KBM-7 (cell line): ENCODE measurements at places on chromosomes 6 and 20.

DNA sequence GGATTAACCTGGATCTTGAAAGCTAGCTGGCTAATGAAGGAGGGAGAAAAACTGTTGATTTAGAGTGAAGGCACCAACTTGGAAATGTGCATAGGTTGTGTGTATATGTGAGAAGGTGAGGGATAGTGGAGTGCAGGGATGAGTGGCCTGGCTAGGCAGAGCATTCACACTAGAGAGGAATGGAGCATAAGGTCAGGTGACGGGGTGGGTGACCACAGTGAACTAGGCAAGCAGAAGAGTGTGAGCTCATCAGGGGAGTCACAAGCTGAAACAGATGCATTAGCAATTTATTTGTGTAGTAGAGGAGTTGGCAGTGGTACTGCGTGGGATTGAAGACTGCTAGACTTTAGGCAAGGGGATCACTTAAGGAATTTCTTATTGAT is 10.5 kb downstream of the ANKRD66 start:
- DNase-seq: no peak

GRCh38 chr6:13234130-13234529 is 94.2 kb downstream of the TBC1D7 start:
- no peak for DNase-seq

DNA sequence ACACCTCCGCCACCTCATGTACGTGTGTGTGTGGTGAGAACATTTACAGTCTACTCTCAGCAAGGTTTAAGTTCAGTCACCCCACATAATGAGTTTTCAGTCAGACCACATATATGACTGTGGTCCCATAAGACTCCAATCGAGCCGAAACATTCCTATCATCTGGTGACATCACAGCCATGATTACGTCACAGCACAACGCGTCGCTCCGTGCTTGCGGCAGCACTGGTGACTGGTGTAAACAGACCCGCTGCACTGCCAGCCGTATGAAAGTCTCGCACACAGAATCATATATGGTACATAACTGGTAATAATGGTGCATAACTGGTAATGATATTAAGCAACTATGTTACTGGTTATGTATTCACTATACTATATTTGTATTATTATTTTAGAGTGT is 150.7 kb downstream of the DLL1 start:
- no peak for DNase-seq

DNA sequence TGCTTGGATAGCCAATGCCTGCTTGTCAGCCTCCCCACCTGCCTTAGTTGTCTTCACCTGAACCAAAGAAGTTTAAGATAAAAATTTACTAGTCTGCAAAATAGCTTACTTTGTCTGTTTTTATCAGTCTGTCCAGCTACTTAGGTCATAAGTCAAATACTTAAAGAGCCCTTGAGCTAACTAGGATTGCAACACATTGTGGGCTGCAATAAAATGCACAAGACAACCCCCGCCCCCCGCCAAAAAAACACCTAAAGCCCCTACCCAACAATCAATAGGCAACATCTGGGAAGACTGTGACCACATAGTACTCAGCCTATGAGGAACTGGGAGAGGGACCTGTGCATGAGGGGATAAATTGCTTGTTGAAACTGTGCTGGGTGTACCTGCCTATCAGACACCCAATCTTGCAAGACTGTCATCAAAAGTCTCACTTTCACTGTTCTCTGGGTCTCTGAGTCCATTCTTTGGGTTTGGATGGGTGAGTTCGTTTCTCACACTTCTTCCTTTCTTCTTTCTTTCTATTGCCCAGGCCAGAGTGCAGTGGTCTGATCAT is 27.3 kb upstream of the ABCC10 start:
- DNase-seq: no peak

DNA sequence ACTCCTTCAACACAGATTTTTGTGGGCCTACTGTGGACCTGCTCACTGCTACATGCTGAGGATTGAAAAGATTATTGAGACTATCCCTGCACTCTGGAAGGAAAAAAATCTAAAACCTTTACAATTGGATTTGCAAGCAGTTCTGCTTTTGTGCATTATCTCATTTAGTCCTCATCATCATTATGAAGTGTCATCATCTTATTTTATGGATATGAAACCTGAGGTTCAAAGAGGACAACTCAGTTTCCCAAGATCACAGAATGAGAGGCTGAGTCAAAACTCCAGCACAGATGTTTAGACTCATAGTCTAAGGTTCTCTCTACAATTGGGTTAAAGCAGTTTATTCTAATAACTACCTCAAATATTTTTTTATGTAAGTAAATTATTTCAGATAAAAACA is 160.2 kb upstream of the MARCKS start:
- no peak for DNase-seq

DNA sequence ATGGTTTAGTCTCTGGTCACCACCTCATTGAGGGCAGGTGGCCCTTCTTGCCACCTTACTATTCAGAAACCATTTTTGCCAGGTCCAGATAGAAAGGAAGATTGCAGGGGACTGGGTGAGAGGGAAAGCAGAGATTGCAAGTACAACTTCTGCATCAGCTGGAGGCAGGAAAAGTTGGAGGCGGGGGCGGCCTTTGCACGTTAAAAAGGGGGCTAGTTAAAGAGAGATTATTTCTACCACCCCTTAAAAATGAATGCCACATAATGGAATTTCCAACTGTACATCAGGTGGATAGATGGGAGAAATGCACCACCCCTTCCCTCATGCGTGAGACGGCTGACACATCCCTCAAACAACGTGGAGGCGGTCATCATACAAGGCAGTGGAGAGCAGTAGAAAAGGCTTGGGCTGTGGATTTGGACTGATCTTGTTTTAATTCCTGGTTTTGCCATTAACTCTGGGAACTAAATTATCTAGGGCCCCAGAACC is 95.4 kb upstream of the CNKSR3 start:
- DNase-seq: no peak

GRCh38 chr6:11128608-11129007 is 17.1 kb upstream of the ERVFRD-1 start:
- no peak for DNase-seq

DNA sequence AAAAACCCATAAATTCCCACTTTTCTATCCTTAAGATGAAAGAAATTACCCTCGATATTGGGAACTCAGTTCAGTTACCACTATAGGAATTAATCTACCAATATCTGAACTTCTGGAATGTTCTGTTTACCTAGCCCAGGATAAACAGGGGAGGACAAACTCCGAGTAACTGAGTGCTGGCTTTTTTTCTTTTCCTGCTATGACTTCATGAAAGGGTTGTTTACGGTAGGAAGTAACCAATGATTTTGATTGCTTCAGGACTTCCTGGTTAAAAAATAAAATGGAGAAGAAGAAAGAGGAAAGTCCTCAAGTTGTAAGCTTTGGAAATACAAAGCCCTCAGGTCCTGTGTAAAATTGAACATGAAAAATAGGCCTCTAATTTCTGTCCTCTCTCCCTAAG is 167.7 kb downstream of the ZNF217 start:
- no peak for DNase-seq

- DNase-seq: no peak
Measured at GRCh38 chr20:7516621-7517111, 423.6 kb downstream of the HAO1 start.

GRCh38 chr6:81093051-81093450 is 659.4 kb downstream of the TENT5A start:
- no peak for DNase-seq

DNA sequence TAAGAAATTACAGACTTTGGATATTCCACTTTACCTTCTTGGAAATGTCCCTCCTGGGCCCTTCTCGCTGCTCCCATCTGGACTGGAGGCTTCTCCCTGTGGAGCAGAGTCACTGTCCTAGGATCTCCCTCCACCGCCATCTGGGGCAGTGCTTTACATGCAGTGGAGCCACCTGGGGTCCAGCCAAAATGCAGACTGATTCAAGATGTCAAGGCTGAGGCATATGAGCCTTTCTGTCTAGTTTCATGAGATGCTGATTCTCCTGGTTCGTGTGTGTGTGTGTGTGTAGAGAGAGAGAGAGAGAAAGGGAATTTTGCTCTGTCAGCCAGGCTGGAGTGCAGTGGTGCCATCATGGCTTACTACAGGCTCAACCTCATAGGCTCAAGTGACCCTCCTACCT is 14.9 kb downstream of the MICA start:
- no peak for DNase-seq

DNA sequence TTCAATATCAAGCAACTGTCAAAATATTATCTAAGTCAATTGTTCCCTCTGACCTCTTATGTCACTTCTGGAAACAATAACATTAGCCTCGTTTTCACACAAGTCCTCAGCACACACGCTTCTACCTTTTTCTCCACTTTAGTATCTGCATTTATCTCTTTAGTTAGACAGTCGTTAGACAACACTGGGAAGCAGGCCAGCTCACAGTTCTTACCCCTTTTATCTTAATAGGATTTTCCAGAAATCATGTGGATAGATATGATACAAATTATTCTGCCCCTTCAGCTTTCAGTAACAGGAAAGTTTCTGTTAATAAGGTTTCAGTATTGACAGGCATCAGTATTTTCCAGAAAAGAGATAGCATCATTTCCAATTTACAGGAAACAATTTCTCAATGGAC is 25.9 kb upstream of the HAO1 start:
- no peak for DNase-seq

- no peak for DNase-seq
Measured at GRCh38 chr6:120129228-120129627, 779.7 kb upstream of the MAN1A1 start.

GRCh38 chr6:16681260-16681873 is 79.9 kb downstream of the ATXN1 start:
- no peak for DNase-seq

DNA sequence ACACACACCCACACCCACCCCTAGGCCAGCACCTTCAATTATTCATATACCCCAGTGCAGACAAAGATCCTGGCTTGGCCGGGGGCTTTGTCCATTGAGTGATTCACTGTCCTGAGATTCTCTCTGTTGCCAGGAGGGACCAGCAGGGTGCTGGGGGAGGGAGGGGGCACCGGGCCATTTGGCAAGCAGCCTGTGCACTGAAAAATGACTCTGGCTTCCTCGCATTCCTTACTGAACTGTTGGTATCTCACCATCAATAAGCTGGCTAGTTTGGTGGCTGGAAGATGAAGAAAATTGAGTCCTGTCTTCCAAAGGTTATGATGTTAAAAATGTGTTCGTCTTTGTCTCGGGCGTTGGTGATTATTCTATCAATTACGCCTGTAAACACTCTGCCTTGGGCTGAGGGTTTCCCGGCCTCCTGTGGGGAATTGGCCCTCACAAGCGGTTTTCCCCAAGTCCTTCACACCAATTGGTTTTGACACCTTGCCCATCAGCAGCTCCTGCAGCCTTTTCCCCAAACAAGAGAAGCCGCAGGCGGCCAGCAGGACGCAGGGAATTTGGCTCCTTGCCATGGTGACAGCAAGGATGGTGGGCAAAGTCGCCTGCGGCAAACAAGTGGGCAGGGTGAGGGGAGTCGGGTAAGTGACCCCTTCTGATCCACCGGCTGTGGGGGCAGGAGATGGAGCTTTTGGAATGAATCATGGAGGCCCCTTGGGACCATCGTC is 4.9 kb downstream of the VSTM2L start:
- DNase-seq: no peak

- peak; percentile 82 for DNase-seq
Measured at GRCh38 chr20:4091490-4092479, 76.4 kb upstream of the RNF24 start.

GRCh38 chr6:89886378-89887120 is 7.7 kb upstream of the GJA10 start:
- DNase-seq: no peak

- peak; percentile 61 for DNase-seq
Measured at GRCh38 chr6:131136021-131136786, 937 bp downstream of the AKAP7 start.

GRCh38 chr20:55540013-55540412 is 465.3 kb downstream of the CBLN4 start:
- no peak for DNase-seq

DNA sequence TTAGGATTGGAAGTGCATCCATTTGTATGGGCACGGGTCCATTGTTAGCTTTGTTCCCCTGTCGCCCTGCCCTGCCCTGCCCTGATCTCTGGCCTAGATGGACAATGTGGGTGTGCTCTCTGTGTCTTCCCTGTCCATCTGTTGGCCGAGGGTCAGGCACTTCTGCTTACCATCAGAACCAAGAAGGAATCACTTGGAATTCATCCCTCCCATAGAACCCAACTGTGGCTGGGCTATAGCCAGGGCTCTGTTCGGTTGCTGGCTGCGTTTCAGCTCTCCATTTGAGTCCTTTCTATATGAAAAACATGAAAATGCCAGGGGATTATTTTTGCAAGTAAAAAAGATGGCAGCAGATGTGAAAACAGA is 26.6 kb upstream of the TULP4 start:
- DNase-seq: no peak

DNA sequence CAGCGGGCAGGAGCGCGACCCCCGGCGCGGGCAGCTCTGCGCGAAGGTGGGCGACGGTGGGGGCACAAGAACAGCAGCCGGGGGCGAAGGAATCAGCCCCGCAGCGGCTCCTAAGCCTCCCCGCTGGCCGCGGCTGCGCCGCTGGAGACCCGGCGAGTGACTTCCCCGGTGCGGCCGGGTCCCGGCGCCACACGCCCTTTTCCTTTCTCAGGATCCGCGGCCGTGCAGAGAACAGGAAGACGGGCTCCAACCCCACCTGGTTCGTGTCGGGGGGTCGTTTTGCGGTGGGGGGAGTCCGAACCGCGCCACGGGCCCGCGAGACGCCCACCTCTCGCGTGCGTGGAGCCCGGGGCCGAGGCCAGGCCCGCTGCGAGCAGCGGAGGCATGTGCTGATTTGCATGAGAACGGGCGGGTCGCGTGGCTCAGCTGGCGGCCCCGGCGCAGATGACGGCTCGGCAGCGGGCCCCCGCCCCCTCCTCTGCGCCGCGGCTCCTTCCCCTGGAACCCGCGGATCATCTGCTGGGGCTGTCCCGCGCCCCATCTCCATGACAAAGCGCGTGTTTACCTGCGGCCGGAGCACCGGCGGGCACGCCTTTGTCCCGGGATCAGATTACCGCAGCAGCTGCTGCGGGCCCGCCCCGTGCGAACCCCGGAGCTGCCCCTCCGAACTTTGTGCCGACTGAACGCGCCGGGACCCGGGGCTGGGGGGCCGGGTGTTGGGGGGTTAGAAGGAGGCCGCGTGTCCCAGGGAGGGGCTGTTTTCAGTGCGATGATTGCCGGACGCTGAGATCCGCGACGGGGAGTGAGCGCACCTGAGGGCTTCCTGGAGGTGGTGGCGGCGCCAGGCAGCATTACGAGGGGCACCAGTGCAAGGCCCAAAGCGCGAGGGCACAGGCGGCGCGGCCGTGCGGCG is 4.9 kb upstream of the DLL1 start:
- peak; percentile 67 for DNase-seq

GRCh38 chr6:131258010-131258652 is 122.9 kb downstream of the AKAP7 start:
- DNase-seq: no peak

GRCh38 chr6:108163644-108164542 is 1.9 kb upstream of the NR2E1 start:
- DNase-seq: no peak
